Anterior cingulate cortex (tissue), 58 donors: ENCODE measurements at places on chromosomes 5 and 9.
A peak's percentile ranks its signal among the peaks of the same experiment; 100 is the strongest.

- no peak for DNase-seq
Observed at GRCh38 chr5:119031011-119031886, 39.6 kb upstream of the DMXL1 start.

- DNase-seq: no peak
Observed at GRCh38 chr5:122163121-122164069, 34.0 kb downstream of the ZNF474 start.

DNA sequence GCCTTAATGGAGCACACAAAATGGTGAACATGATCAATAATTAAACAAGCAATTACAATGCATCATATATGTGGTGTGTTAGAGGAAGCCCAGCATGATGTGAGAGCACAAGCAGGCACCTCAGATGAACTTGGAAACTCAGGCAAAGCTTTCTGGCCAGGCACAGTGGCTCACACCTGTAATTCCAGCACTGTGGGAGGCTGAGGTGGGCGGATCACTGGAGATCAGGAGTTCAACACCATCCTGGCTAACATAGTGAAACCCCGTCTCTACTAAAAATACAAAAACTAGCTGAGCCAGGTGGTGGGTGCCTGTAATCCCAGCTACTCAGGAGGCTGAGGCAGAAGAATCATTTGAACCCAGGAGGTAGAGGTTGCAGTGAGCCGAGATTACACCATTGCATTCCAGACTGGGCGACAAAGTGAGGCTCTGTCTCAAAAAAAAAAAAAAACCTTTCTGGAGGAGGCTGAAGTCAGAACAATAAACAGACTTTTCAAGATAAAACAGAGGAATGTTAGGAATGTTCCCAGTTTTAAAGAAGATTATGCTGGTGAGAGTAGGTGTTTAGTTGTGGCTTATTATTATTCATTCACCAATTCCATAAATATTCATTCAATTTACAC is 159.4 kb downstream of the CEMIP2 start:
- no peak for DNase-seq

- DNase-seq: no peak
Observed at GRCh38 chr5:119347991-119348390, 7.8 kb upstream of the TNFAIP8 start.

GRCh38 chr5:95723632-95724369 is 7.3 kb upstream of the RHOBTB3 start:
- DNase-seq: no peak

DNA sequence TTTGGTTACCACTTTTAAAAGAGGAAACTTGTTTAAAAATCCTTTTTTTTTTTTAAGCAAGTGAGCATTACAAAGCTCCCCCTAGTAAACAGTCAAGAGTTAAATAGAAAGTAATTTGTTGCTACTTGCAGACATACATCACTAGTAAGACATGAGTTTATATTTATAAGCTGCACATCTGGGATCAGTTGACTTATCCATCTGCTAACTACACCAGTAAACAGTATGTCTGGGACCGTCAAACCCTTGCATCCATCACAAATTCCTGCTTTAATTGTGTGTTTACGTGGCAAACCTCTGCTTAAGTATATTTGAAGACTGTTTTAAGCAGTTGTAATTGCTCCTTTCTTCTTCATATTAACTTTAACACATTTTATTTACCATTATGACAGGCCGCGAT is 146.8 kb downstream of the EBF1 start:
- no peak for DNase-seq

DNA sequence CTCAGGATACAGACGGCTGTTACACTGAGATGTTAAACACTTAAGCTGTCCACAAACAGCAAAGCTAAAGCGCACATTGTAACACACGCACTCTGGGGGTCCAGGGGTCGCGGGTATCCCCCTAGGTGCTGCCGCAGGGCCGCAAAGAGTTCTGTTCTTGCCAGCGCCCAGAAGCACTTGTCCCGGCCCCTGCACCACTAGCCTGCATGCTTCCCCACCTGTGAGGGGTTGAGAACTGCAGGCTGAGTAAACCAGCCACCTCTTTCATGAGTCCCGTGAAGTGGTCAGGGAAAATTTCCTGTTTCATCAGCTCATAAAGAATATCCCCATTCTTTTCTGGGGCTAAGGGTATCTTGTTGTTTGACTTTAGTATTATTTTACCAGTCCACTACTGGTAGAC is 154.4 kb upstream of the FBXL17 start:
- no peak for DNase-seq

- no peak for DNase-seq
Observed at GRCh38 chr9:98047002-98047401, 9.5 kb upstream of the NANS start.

- no peak for DNase-seq
Observed at GRCh38 chr9:107571148-107571547, 81.6 kb upstream of the KLF4 start.

GRCh38 chr5:156681265-156681664 is 168.8 kb upstream of the PPP1R2B start:
- no peak for DNase-seq

GRCh38 chr9:95508242-95508967 is 8.4 kb downstream of the PTCH1 start:
- no peak for DNase-seq

DNA sequence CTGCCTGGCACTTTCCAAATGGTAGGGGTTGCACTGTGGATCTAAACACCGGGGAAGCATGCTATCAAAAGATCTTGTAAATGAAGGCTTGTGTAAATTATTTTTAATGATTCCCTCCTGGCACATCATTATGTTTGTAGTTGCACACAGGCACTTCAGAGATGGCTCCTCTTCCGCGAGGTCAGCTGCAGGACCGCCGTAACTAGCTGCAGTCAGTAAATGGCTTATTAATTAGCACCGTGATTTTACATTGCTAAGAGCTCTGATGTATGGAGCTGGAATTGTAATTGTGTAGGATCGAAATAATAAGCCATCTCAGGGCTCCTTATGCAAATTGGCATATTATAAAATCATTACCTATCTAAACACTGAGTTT is 397.6 kb upstream of the IRX1 start:
- DNase-seq: no peak

GRCh38 chr5:18968966-18969365 is 1019.0 kb downstream of the CDH18 start:
- no peak for DNase-seq

GRCh38 chr5:170537451-170538095 is 33.8 kb downstream of the KCNIP1 start:
- no peak for DNase-seq

- no peak for DNase-seq
Observed at GRCh38 chr5:6736106-6736505, 22.9 kb downstream of the TENT4A start.

- no peak for DNase-seq
Observed at GRCh38 chr9:15155826-15156225, 151.2 kb downstream of the TTC39B start.

DNA sequence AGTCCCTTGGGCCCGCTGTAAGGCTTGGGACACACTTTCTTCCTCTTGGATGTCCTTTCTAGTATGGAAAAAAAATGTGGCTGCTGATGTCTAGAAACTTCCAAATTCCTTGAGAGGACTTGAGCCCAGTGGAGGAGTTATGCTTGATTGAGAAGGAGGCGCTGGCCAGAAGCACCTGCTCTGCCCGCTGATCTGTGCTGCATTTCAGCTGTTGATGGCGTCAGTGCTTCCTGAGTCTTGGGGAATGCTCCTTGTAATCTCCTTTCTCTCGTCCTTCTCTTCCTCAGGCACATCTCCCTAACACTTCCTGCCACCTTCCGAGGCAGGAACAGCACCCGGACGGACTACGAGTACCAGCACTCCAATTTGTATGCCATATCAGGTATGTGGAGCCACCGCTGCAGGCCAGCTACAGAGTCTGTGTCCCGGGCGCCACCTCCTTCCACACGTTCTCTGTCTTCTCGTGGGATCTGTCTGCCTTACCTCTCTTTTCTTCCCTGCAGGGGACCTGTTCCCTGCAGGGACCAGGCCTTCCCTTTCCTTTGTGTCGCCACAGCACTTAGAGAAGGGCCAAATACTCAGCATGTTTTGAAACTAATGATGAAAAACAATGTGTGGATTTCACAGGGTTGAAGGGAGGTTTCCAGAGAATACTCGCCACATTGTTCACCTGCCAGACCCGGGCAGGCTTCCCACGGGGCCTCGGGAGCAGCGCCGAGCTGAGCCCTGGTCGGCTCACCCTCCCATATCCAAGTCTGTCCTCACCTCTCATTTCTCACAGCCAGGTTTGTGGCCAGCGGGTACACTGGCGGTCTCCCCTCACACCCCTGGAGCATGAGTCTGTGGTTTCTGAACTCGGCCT is 95.2 kb downstream of the MVB12B start:
- no peak for DNase-seq

DNA sequence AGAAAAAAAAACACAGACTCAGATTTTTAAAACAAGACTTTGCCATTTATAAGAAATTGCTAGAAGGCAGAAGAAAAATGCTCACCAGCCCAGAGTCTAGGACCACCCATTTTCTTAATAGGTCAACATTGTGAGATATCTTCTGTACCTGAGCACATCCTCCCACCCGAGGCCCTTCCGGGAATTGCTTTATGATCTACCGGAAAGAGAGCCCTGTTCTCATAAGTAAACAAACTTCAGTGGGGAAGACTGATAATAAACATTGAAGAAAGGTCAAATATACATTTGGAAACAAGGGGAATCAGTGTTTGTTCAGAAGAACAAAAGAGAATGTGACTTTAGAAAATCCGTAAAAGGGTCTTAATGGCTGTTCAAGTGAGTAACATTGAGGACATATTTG is 44.4 kb downstream of the PRKACG start:
- no peak for DNase-seq

DNA sequence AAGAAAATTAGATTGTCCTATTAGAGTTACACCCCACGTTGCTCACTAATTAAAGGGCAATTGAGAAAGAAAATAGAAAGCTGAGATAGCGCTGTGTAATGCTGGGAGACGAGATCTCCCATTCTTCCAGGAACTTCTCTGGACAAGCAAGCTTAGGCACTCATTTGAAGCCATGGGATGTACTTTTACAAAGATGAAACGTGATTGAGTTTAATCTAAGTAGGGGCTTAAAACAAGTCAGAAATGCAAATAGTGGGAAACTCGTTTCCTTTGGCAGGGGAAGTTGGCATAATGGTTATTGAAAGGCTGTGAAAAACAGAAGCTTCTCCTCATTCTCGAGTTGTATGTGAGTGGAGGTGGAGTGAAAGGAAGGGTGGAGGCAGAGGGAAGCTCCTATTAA is 3.7 kb downstream of the PRDM6 start:
- DNase-seq: no peak

GRCh38 chr5:31359839-31360238 is 166.4 kb downstream of the CDH6 start:
- no peak for DNase-seq

GRCh38 chr5:53355316-53355715 is 125.1 kb upstream of the FST start:
- no peak for DNase-seq

DNA sequence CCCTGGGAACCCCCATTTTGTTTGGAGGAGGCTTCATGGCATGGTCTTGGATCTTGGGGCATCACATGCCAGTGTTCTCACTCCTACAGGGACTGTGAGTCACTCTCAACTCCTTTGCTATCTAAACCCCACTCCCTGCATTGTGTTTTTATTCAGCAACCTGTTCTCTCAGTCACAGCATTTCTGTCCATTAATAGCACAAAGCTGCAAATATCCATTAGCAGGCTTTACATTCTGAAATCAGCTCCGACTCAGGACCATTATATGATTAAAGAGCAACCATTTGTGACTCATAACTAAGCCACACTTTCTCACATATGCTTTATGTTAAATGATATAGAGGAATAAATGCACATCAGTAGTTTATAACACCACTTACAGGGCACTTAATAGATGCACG is 462.1 kb upstream of the BRINP1 start:
- no peak for DNase-seq

GRCh38 chr5:107388141-107388861 is 282.4 kb downstream of the EFNA5 start:
- DNase-seq: no peak

GRCh38 chr5:158716668-158717067 is 383.0 kb downstream of the EBF1 start:
- no peak for DNase-seq

- DNase-seq: peak; percentile 51
Observed at GRCh38 chr5:141476132-141476911, 556 bp downstream of the PCDHGC3 start.

DNA sequence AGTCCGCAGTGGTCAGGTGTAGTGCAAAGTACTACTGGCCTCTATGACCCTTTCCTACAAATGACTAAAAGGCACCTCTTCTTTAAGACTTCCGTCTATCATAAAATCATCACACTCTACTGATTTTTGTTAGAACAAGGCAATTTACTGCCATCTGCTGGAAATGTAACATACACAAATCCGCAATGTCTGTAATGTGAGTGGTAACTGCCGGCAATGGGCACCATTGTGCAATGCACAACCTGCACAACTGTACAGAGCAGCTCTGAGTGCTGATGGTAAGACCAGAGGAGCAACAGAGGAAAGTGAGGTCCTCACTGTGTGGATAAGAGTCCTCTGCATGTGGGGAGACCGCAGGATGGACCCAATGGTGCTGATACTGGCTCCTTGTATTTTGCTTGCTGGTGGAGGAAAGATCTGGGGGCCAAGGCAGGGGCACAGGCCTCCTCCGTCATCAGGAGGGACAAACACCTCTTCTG is 103.7 kb downstream of the ATPSCKMT start:
- no peak for DNase-seq

DNA sequence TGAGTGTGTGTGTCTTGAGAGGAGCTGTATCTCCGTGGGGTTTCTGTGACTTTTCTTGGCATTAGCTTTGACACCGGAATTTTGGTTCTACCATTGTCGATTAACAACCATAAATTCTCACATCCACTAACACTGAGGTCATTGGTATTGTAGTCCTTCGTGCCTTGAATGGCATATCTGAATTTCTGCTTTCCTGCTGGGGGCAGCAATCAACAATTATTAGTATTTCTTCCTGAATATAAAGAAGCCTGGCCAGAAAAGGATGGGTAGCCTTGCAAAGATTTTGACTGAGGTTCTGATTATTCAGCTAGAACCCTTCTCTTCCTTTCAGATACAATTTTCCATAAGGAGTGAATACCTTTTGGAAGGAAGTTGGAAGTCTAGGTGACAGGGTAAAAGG is 33.5 kb upstream of the SHOC1 start:
- DNase-seq: no peak

DNA sequence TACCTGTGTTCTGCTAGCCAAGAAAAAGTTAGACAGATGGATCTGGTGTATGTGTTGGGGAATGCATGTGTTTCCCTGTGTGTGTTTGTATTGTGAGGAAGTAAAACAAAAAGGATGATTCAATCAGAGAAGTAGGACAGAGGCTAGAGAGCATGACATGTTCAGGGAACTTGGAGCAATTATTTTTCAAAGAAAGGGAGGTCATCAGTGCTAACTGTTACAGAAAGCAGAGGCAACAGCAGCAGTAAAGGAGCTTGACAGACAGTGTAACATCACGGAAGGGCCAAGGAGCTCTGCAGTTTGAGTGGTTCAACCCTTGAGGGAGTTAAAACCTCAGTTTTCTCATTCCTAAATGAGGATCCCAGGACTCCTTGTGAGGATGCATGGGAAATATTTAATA is 13.2 kb downstream of the SPINK1 start:
- DNase-seq: no peak

GRCh38 chr5:66661149-66661548 is 65.0 kb downstream of the MAST4 start:
- DNase-seq: no peak

GRCh38 chr9:94870465-94870792 is 143.9 kb downstream of the AOPEP start:
- no peak for DNase-seq

GRCh38 chr9:37382161-37382981 is 40.1 kb upstream of the GRHPR start:
- DNase-seq: no peak

GRCh38 chr5:207599-207998 is 10.4 kb downstream of the CCDC127 start:
- DNase-seq: no peak
